ENCODE measurements at places on chromosomes 7 and 10. TPM values are rescaled to one million over a fixed set of nuclear protein-coding genes. Genes with fewer than 3 reads are reported as not detected.

CALHM3 gene
- not detected for total RNA-seq

DNA sequence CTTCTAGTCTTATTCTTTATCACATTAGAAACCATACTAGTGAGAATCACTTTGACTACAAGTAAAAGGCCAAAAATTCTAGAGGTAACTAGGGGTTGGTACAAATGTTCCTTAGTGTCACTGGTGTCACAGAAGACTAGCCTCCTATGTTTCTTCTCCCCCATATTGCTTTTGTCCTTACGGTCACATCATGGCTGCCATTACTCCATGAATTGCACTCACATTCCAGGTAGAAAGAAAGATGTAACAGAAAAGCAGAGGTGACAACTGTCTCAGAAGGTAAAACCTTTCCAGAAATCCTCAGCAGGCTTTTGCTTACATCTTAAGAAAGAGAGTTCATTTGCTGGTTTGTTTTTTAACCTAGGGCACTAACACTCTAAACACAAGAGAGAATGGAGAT, 42.9 kb downstream of the USP6NL start:
- no peak for DNase-seq

GRID2IP gene
- total RNA-seq = 0.41 TPM

GRCh38 chr7:147033641-147034040, 917.0 kb downstream of the CNTNAP2 start:
- no peak for DNase-seq

ZCCHC24 gene
- 4.1 TPM for total RNA-seq

GRCh38 chr7:131438969-131439368, 111.3 kb downstream of the MKLN1 start:
- DNase-seq = no peak

DNA sequence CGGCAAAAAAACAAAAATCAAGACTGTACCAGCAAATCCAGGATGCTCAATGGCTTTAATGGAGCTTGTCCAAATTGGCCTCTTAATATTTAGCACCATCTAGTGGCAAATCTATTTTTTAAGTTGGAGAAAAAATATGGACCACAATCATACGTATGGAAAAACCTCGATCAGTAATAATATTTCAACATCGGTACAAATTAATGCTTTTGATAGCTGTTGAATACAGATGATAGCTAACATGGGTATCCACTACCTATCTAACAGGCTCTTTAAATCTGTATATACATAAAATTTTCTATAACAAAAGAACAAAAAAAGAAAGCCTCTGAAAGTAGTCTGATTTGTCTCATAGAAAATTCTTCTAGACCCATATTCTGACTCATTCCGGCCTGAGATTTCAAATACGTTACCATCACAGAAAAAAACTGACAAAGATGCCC, 29.2 kb downstream of the COA1 start:
- peak; percentile 15 for DNase-seq

- DNase-seq = no peak
Measured at GRCh38 chr10:123743441-123744223, 77.5 kb downstream of the GPR26 start.

GPER1 gene
- 1.6 TPM for total RNA-seq

DNA sequence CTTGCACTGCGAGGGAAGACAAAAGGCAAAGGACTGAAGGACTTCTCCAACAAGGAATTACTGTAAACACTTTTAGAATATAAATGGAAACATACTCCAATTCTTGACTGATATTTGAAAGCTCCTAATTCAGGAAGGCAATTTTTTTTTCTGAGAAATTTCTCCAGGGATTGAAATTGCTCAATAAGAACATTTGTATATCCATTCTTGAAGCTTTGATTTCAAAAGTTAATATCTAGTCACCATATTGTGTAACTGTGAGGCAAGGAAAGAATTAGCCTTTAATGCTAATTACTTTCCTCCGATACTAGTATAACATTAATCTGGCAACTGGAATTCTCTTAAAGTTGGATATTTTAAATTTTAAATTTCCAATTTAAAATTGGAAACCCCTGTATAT, 188.4 kb upstream of the COL1A2 start:
- no peak for DNase-seq

CYP2E1 gene
- total RNA-seq = 14.7 TPM

- no peak for DNase-seq
Measured at GRCh38 chr7:40922316-40922670, 780.6 kb downstream of the INHBA start.

C10orf67 gene
- total RNA-seq = 0.41 TPM
